ENCODE measurements at places on chromosomes 1 and 21. TPM values are rescaled to one million over a fixed set of nuclear protein-coding genes. Genes with fewer than 3 reads are reported as not detected.

LORICRIN gene
- not detected for total RNA-seq

DNA sequence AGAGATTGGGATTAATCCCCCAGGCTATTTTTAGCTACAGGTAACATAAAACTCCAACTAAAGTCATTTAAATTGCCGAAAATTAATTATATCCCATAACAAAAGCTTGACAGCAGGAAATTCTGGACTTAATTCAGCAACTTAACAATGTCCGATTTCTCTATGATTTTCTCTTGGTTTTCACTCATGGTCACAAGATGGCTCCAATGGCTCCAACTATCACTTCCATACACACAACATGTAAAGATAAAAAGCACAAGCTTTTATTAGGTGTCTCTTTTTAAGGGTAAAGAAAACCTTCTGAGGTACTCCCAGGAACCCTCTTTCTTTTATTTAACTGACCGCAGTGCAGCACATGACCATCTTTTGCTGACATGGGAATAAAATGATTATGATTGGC is 363.5 kb upstream of the PTBP2 start:
- no peak overlapping the region for H3K27ac ChIP-seq
- H3K4me3 ChIP-seq = no peak overlapping the region
- H3K27me3 ChIP-seq = peaks cover 25% of the 10 kb centered on the region
- no peak for DNase-seq
- H3K4me1 ChIP-seq = peaks cover 13% of the 10 kb centered on the region

GRCh38 chr1:113040041-113040440 is 33.0 kb upstream of the LRIG2 start:
- H3K27me3 ChIP-seq = no peaks in the 10 kb centered on the region
- H3K36me3 ChIP-seq = peaks cover 1% of the 10 kb centered on the region
- H3K27ac ChIP-seq = no peak overlapping the region
- no peak for DNase-seq
- peaks cover 15% of the 10 kb centered on the region for H3K4me1 ChIP-seq
- no peak overlapping the region for H3K4me3 ChIP-seq

- H3K36me3 ChIP-seq = no peaks in the 10 kb centered on the region
- H3K27me3 ChIP-seq = peaks cover 18% of the 10 kb centered on the region
- no peak for DNase-seq
- H3K4me3 ChIP-seq = no peak overlapping the region
- H3K4me1 ChIP-seq = no peaks in the 10 kb centered on the region
Measured at GRCh38 chr1:217660353-217661062, 29.4 kb downstream of the SPATA17 start.

DNA sequence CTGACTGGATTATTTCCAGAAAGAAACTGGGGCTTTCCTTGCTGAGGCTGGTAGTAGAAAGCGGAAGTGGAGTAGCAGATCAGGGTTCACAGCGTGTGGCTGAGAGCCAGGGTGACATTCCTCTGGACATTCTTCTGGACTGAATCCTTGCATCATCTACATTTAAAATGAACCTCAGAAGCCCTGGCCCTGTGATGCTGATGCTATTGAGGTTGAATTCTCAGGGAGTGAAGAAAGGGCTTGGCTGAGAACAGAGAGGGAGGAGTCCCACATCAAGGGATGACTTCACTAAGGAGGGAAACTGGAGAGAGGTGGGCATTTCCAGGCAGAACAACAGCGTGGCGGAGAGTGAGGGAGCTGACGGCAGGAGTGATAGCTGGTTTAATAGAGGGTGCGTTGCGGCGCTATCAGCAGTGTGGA is 102.3 kb upstream of the LMO4 start:
- no peaks in the 10 kb centered on the region for H3K27me3 ChIP-seq
- peaks cover 7% of the 10 kb centered on the region for H3K4me1 ChIP-seq
- no peaks in the 10 kb centered on the region for H3K36me3 ChIP-seq
- no peak for DNase-seq
